ENCODE measurements at places on chromosomes 4 and X.

DNA sequence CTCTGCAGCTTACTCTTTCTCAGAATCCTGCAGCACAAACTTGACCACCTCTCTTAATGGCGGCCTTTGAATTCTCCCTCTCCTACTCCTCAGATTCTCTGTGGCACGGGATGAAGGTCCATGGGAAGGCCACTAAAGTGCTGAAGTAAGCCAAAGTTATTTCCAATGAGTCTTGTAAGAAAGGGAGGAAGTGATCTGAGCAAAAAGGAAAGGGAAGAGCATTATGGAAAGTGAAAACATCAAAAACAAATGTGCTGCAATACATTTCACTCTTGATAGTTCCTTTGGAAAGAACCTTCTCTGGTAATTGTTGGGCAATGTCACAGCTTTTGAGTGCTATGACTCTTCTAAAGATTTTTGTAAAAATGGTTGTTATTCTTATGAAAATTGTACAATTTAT is 54.3 kb upstream of the CAMK2D start:
- no peak for DNase-seq

- DNase-seq, result no peak
Measured at GRCh38 chrX:405149-405548, 18.4 kb upstream of the PPP2R3B start.

- no peak for DNase-seq
Measured at GRCh38 chrX:124256216-124256615, 76.2 kb upstream of the TEX13D start.

DNA sequence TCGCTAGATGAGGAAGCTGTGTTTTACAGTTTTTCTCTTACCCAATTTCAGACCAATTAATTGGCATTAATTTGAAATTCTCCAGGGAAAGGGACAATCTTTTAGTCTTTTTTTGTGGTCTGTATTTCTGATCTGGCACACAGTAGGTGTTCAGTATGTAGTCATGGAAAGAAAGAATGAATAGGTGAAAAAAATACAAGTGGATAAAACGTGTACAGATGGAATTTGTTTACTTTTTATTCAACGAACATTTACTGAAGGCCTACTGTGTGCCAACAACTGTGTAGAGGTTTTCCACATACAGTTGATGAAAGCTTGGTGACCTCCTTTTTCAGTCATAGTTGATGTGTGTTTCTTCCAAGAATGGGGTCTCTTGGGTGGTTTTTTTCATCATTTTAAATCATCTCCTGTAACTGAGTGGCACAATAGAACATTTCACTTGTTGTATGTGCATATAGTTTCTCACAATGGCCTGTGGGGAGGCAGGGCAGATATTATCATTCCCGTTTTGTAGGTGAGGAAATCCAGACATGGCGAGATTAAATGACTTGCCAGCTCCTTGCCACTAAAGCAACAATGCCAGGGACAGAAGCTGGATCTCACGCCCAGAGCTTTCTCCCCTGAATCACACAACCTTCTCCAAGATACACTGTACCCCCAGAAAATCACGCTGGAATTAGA is 102.4 kb downstream of the CEP135 start:
- DNase-seq, result no peak

- DNase-seq, result peak; percentile 34
Measured at GRCh38 chr4:147078875-147079658, 133.4 kb upstream of the TTC29 start.
